ENCODE measurements at places on chromosomes 13 and 19.

- DNase-seq, result no peak
These were observed 4.7 kb upstream of the ZNF611 start for GRCh38 chr19:52739576-52739975.

GRCh38 chr13:99847318-99847750 lies 124.2 kb downstream of the ZIC5 start:
- no peak for DNase-seq

DNA sequence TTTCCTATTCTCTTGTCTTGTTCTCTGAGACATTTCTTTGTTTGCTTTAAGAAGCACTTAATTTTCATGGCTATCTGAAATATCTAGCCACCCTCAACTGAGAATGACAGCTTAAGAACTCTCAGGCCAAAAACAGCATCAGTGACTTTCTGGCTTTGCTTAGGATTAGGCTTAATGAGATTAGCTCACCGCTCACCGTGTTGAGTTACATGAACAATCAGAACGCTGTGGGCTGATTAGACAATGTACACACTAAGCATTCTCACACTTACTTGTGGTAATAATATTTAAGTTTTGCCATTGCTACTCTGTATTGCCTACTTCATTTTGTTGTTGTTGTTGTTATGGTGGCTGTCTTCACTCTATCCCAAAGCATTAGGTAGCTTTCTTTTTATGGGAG lies 1283.6 kb downstream of the UQCRFS1 start:
- no peak for DNase-seq

DNA sequence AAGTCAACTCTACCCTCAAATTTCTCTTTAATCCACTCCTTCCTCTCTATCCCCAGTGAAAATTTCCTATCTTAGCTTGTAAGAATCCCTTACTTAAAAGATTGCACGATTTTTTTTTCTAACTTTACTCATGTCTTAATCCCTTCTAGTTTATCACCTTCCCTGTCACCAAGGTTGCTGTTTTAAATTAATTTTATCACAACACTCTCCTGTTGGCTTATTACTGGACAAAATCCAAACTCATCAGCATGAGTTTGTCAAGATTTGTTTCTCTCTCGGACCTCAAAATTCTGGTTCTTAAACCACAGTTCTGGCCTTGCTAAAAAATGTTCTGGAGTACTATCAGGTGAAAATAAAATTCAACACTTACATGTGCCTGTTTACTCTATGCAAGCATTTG lies 959.1 kb upstream of the SLC10A2 start:
- no peak for DNase-seq

GRCh38 chr13:111903143-111903542 lies 163.8 kb upstream of the SOX1 start:
- DNase-seq, result no peak

All from KBM-7 (cell line).